Activated CD4-positive, alpha-beta T cell treated with anti-CD3 and anti-CD28 coated beads for 48 hours (primary cell): ENCODE measurements at places on chromosomes 1 and 21.

DNA sequence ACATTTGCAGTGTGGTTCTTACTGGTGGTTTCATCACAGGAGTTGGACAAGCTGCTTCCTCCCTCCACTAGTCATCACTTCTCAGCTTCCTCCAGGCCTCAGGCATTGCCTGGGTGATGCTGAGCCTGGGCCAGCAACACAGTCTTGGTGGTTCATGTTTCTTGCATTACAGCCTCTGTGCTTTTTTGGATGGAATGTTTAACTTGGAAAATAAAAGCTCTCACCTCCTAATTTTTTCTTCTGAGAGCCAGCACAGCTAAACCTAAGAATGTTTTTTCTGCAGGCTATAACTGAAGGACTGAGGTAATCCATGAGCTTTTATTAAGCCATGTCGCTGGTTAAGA is 66.1 kb upstream of the RHOU start:
- DNase-seq, result no peak

GRCh38 chr1:112714313-112715263 is 544 bp downstream of the PPM1J start:
- DNase-seq, result no peak

- DNase-seq, result no peak
Measured at GRCh38 chr1:183636334-183636682, 725 bp upstream of the ARPC5 start.

DNA sequence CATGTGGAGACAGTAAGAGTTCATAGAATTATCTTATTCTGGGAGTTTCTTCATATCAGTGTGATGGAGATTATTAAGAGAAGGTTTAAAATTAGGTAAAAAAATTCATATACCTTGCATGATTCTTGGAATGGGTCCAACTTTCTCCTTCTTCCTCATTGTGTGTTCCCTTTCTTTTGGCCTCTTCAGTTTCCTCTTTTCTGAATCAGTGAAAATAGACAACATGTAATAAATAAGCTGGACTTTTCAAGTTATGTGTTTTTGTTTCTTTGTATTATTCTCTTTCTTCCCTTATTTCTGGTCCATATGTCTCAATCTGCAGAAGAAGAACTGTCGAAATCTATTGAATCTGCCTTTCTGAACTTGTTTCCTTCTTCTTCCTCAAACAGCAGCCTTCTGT is 30.5 kb downstream of the C4BPA start:
- no peak for DNase-seq

DNA sequence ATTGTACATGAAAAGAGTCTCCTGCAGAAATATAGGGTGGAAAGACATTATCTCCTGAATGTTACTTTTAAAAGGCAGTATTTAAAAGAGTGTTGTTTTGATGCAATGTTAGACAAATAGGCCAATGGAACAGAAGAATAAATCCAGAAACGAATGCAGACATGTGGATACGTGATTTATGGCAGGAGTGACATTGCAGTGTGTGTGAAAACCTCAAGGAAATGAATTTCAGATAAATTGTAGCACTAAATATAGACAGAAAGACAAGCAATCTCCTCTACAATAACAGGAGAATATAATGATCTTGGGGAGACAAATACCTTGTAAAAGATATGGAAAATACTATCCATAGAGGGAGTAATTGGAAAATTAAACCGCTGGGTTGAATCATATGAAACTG is 387.8 kb upstream of the CHRM3 start:
- no peak for DNase-seq

DNA sequence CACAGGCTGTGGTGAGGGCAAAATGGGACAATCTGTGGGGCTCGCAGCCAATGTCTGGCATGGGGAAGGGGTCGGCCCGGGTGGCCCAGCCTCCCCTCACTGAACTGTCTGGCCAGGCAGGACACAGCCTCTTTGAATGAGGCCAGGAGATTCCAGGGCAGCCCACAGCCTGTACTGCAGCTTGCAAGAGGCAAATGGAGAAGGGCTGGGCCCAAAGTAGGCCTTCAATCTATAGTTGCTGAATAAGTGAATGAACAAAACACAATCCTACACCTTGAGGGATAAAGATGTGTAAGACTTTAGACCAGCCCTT is 23.2 kb downstream of the SLC27A3 start:
- DNase-seq, result no peak

GRCh38 chr1:47681735-47682134 is 243.9 kb downstream of the FOXD2 start:
- DNase-seq, result no peak

GRCh38 chr1:6795203-6795602 is 9.9 kb downstream of the CAMTA1 start:
- no peak for DNase-seq

DNA sequence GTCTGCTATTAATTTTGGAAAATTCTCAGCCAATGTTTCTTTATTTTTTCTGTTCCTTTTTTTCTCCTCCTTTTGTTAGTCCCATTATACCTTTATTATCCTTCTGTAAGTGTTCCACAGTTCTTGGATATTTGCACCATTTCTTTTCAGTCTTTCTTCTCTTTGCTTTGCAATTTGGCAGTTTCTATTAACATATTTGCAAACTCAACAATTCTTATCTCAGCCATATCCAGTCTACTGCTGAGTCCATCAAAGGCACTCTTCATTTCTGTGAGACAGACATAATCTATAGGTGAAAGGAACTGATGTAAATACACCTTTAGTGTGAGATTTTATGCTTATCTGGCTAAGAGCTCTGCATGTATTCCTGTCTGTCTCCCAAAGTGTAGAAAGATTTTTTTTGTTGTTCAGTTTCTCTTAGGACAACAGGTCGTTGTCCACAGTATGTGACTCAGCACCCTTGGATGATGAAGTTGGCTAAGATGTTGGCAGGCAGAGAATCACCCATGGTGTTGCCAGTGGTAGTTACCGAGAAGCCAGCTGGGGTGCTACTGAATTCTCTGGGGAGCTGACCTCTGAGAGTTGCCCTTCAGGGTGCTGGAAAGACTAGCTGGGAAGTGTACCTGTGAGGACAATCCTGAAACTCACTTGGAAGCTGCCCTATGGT is 38.4 kb downstream of the LEPR start:
- no peak for DNase-seq

GRCh38 chr1:19489996-19490395 is 4.7 kb upstream of the CAPZB start:
- DNase-seq, result no peak
